ENCODE measurements at places on chromosomes 16 and 17. TPM values are rescaled to one million over a fixed set of nuclear protein-coding genes. Genes with fewer than 3 reads are reported as not detected.

GLG1 gene
- total RNA-seq: 198 TPM

CFAP97D1 gene
- total RNA-seq: not detected

HBQ1 gene
- not detected for total RNA-seq

CDH3 gene
- total RNA-seq: 0.29 TPM

JMJD6 gene
- total RNA-seq: 37.0 TPM

SEPTIN12 gene
- total RNA-seq: not detected

TVP23A gene
- total RNA-seq: not detected

Data from placental pericyte (primary cell).